ENCODE measurements at places on chromosomes 3 and 15.
A peak's percentile ranks its signal among the peaks of the same experiment; 100 is the strongest.

DNA sequence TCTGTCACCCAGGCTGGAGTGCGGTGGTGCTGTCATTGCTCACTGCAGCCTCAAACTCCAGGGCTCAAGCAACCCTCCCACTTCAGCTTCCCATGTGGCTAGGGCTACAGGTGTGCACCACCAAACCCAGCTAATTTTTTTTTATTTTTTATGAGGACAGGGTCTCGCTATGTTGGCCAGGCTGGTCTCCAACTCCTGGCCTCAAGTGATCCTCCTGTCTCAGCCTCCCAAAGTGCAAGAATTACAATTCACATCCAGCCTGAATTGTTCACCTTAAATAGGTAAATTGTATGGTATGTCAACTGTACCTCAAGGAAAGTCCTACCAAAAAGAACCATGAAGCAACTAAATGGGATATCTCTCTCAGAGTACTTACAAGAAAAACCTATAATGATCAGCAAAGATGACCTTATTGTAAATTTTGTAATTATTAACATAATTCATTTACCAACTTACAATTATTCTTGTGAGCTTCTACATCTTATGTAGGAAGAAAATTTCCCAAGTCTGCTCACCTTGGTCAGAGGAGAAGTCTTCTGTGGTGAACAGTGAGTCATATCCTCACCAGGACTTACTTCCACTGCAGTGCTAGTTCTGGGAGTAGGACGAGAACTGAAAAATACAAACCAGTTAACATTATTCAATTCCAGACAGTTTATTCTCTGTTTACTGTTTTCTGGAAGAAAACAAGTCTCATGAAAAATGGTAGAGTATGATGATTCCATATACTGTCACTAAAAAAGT is 54.4 kb downstream of the ULK4 start:
- no peak for DNase-seq

- DNase-seq: no peak
Measured at GRCh38 chr3:107651782-107652181, 129.0 kb downstream of the BBX start.

DNA sequence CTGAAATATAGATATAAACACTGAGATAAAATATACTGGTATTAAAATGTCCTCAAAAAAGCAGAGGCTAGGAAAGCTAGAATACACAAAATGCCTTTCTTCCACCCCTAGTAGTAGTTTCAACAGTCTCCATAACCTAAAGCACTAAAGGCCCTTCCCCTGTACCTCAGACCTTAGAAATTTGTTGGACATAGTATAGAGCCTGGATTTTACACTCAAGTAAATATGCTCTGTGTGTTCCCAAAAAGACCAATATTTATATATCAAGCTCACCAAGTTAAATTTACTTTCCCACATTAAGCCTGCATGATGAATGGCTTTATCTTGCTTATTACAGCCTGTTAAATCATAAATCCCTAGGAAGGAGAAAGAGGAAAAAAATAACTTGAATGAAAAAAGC is 378.7 kb upstream of the AZI2 start:
- DNase-seq: no peak

- no peak for DNase-seq
Measured at GRCh38 chr3:190325923-190326322, 3.7 kb upstream of the CLDN1 start.

DNA sequence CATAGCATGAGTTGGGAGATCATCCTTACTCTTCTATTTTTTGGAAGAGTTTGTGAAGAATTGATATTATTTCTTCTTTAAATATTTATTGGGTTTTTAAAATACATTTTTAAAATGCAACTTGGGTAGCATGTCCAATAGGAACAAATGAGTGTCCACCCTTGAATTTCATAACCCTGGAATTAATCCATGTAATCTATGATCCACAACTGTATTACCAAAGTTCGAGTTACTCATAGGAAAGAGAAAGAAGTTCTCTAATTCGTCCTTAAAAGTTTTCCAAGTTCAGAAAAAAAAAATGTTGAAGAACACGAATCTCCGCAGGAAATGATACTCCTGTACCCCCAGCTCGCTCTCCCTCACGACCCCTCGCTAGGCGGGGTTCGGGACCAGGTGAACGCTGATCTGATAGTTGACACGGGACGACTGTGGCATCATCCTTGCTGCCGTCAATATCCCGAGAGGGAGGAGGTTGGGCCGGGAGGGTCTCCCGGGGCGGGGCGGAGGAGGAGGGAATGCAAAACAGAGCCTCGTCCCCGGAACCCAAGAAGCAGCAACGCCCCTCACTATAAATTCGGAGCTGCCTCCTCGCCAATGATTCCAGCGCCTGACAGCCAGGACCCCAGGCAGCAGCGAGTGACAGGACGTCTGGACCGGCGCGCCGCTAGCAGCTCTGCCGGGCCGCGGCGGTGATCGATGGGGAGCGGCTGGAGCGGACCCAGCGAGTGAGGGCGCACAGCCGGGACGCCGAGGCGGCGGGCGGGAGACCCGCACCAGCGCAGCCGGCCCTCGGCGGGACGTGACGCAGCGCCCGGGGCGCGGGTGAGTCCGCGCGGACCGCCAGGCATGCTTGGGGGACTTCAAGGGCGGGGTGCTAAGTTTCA is at the start of gene AGTR1:
Gene AGTR1, plus strand, starts transcription at position 598 of the 884 bp plus-strand sequence. CDS start 43,133 bp downstream, outside the sequence.
- DNase-seq: peak; percentile 33

GRCh38 chr3:87196879-87197278 is 30.2 kb upstream of the CHMP2B start:
- no peak for DNase-seq

DNA sequence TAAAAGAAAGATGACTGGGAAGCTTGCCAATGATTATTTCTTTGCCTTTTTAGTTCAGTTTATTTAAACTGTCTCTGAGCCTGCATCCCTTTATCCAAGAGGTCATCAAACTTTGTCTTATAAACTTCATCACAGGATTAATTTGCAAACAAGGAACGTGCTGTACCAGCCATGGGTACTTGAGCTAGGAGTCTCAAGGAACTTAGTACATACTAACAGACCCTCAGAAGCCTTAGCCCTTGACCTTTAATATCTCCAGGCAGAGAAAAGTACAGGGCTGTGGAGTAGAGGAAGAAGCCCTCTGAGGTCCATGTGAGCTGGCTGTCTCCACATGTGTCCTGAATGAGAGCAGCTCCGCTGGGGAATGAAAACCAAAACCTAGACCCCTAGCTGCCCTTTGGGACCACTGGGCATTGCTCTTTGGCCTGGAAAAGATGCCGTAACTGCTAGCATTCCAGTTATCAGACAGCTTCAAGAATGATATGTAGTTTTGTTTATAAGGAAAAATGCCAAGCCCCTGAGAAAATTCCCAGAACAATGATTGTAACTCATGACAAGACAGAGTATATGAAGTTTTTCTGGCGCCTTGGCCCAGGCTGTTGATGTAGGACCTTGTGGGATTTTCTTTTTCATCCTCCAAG is 92.1 kb downstream of the ASB7 start:
- no peak for DNase-seq

- no peak for DNase-seq
Measured at GRCh38 chr3:174168538-174169254, 690.4 kb upstream of the NAALADL2 start.

GRCh38 chr3:36904641-36905040 is 40.2 kb downstream of the TRANK1 start:
- no peak for DNase-seq

DNA sequence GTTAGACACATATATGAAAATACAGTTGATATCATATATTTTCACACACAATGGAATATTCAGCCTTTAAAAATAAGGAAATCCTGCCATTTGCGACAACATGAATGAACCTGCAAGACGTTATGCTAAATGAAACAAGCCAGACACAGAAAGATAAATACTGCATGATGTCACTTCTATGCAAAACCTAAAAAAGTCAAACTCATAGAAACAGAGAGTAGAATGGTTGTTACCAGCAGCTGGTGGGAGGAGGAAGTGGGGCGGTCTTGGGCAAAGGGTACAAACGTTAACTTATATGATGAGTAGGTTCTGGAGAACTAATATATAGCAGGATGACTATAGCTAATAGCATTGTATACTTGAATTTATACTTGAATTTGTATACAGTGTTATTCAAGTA is 213.2 kb upstream of the NR2F2 start:
- DNase-seq: no peak

GRCh38 chr3:118932822-118933558 is 101.7 kb downstream of the IGSF11 start:
- no peak for DNase-seq

DNA sequence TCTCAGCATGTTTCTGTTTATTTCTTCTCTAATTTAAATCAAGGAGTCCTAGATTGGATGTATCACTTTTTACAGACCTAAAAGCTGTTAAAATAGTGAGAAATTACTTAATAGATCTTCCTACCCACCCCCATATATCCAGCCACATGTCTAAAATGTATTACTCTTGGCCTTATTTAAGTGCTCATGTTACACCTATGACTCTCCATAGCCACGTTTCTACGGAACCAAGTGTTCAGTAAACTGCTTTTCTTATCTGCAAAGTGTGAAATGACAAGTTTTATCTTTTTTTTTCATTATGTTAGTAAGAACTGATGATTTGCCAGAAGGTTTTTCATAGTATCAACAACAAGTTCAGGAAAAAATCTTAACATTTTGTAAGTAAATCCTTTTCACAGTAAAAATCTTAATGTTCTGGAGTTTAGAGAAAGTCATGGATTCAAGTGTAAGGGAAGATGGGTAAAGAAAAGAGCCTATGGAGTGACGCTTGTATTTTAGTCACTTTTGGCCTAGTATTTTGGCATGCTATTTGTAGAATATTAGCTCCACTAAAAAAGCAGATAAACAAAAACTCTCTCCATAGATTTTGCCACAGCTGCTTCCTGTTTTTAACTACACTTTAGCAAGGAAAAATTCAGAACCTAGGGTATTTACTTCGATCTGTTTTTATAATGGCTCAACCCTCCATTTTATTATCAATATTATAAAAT is 41.2 kb upstream of the IGSF10 start:
- DNase-seq: no peak

DNA sequence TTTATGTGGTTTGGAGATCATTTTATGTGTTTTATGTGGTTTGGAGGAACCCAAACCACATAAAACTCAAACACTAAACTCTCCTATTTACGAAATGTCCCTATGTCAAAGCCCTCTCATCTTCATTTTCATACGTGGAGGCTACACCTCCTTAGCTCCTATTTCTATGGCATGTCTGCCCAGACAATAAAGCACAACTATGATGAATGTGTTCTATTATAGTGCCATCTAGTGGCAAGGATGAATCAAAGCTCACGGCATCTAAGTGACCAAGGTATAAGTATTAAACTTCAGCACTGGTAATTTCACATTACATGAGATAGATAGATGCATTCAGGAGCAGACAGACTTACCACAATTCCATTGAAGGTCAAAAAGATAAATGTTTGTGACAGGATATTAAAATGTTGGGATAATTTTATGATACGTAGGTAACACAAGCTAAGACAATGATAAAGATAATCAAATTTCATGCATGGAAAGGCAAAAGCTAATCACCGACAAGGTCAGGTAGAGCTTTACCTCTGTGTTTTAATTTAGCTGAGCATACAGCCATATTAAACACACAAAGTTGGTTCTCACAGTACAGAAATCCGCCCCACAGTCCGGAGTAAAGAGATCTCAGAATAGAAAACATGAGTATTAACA is 130.6 kb upstream of the FHIT start:
- no peak for DNase-seq

GRCh38 chr15:65947041-65947440 is 77.8 kb downstream of the RAB11A start:
- no peak for DNase-seq

GRCh38 chr3:28290863-28291300 is 49.5 kb downstream of the CMC1 start:
- no peak for DNase-seq

GRCh38 chr3:139987908-139988307 is 52.9 kb downstream of the CLSTN2 start:
- DNase-seq: no peak

GRCh38 chr3:188830893-188831292 is 340.9 kb upstream of the TPRG1 start:
- DNase-seq: no peak

- no peak for DNase-seq
Measured at GRCh38 chr15:41828807-41829141, 882 bp downstream of the JMJD7 start.

- no peak for DNase-seq
Measured at GRCh38 chr3:58487140-58487886, 4.6 kb upstream of the KCTD6 start.

GRCh38 chr3:54133196-54133595 is 10.8 kb downstream of the CACNA2D3 start:
- no peak for DNase-seq

GRCh38 chr15:57442335-57442734 is 66.0 kb downstream of the CGNL1 start:
- DNase-seq: no peak

- no peak for DNase-seq
Measured at GRCh38 chr3:194303749-194304148, 47.4 kb downstream of the CPN2 start.

GRCh38 chr3:37574177-37574943 is 287.3 kb upstream of the CTDSPL start:
- no peak for DNase-seq

DNA sequence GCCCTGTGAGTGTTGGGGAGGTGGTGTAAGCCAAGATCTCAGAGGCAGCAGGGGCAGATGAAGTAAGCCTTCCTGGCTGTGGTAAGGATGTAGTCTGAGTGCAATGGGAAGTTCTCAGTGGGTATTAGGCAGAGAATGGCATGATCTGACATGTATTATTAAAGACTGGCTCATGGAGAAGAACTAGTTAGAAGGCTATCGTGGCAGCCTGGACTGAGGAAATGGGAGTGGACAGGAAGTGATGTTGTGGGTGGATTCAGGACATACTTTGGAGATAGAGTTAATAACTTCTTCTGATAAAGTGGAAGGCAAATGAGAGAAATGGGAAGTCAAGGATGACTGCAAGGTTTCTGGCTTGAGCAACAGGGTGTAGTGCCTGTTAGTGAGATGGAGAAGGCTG is 250.9 kb upstream of the CFAP20DC start:
- no peak for DNase-seq

- DNase-seq: no peak
Measured at GRCh38 chr3:81676706-81677456, 84.6 kb downstream of the GBE1 start.

- no peak for DNase-seq
Measured at GRCh38 chr3:115341208-115341607, 194.1 kb upstream of the ZBTB20 start.

GRCh38 chr15:89171136-89172072 is 50.0 kb downstream of the RLBP1 start:
- DNase-seq: no peak

DNA sequence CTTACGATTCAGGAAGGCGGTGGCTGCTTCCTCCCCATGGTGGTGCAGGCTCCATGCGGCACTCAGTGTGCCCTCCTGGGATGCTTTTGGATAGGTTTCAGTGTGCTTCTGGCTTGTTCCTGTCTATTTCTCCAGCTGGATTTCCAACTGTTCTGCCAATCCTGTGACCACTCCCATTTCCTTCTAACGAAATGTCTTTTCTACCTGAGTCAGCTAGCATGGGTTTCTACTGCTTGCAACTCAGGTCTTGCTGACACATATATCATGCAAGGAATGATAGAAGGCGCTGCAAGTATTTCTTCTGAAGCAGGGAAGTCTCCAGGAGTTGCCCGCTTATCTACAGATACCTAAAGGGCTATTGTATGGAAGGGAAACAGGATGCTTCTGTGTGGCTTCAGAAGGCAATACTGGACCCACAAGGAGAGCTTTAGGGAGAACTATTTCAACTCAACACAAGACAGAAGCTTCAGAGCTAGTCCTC is 244.4 kb downstream of the OPA1 start:
- no peak for DNase-seq
